ENCODE measurements at places on chromosomes 4 and X. TPM values are rescaled to one million over a fixed set of nuclear protein-coding genes. Genes with fewer than 3 reads are reported as not detected.

ART3 gene
- not detected for total RNA-seq

- no peaks in the 10 kb centered on the region for H3K36me3 ChIP-seq
- peak overlapping the region; percentile 50 for H3K27ac ChIP-seq
- no peaks in the 10 kb centered on the region for H3K27me3 ChIP-seq
- peak; percentile 71 for DNase-seq
Observed at GRCh38 chr4:123446865-123447474, 50.4 kb downstream of the SPRY1 start.

- no peak overlapping the region for H3K4me3 ChIP-seq
- H3K4me1 ChIP-seq: peaks cover 12% of the 10 kb centered on the region
- H3K36me3 ChIP-seq: no peaks in the 10 kb centered on the region
- DNase-seq: peak; percentile 71
- no peak overlapping the region for H3K27ac ChIP-seq
Observed at GRCh38 chr4:159141193-159141592, 38.3 kb downstream of the RAPGEF2 start.

DNA sequence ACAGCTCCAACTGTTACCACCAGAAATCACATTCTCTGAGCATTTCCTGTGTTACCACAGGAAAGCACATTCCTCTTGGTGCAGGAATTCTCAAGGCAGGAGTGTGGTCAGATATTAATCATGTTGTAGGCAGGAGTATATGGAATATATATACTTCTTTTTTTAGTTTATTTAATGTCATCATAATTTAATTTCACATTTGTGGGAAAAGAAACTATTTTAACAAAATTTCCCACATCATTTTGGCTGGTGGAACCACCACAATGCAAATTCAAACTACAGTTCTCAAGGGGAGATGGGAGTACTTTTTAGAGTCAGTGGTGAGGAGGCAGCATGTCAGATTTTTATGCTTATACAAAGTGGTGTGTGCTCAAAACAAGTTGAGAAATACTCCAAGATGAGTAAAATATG lies 139.0 kb downstream of the ATP10D start:
- no peak overlapping the region for H3K27ac ChIP-seq
- H3K36me3 ChIP-seq: no peaks in the 10 kb centered on the region
- H3K4me3 ChIP-seq: no peak overlapping the region
- no peaks in the 10 kb centered on the region for H3K4me1 ChIP-seq
- H3K27me3 ChIP-seq: no peaks in the 10 kb centered on the region
- no peak for DNase-seq

DNA sequence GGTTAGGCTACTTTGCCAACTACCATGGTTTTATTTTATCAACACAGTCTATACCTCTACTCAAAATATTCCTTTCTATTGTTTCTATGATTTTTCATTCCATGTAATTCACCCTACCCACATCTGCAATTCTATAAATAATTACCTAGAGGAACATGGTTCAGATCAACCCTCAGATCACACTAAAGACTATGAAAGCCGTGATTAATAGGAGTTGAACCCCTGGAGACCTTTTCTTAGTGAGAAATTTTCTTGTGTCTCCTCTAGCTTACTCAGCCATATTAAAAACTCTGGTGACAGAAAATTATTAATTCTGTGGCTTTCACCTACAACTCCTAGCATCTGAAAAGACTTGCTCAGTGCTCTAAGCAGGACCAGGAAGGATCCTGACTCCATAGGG lies 38.5 kb upstream of the CXXC4 start:
- H3K4me3 ChIP-seq: no peak overlapping the region
- H3K27me3 ChIP-seq: no peaks in the 10 kb centered on the region
- no peak overlapping the region for H3K27ac ChIP-seq
- H3K36me3 ChIP-seq: no peaks in the 10 kb centered on the region

DNA sequence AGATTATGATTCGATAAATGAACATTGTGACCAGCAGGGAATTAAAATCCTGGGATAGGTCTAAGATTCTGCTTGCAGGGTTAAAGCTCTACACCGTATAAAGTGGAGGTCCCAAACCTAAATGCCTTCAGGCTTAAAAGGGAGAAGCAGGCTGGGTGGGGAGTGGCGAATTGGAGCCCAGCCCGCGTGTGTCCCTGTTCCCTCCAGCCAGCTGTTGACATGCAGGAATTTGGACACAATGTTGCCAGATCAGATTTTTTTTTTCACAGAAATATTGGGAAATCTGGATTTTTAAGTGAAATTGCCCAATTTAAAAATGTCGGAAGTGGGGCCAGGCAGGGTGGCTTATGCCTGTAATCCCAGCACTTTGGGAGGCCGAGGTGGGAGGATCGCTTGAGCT lies 60.5 kb downstream of the ELF4 start:
- DNase-seq: no peak
- no peak overlapping the region for H3K4me3 ChIP-seq
- no peaks in the 10 kb centered on the region for H3K4me1 ChIP-seq
- H3K27ac ChIP-seq: no peak overlapping the region
- H3K27me3 ChIP-seq: no peaks in the 10 kb centered on the region

GRCh38 chr4:147965056-147965455 lies 233.2 kb downstream of the ARHGAP10 start:
- no peaks in the 10 kb centered on the region for H3K4me1 ChIP-seq
- no peak overlapping the region for H3K27ac ChIP-seq
- no peaks in the 10 kb centered on the region for H3K36me3 ChIP-seq
- no peaks in the 10 kb centered on the region for H3K27me3 ChIP-seq
- DNase-seq: no peak
